Left lung (tissue), 14 donors: ENCODE measurements at places on chromosomes 4 and X.

- DNase-seq, result no peak
These were observed 204.4 kb upstream of the MAMLD1 start for GRCh38 chrX:150158554-150159332.

DNA sequence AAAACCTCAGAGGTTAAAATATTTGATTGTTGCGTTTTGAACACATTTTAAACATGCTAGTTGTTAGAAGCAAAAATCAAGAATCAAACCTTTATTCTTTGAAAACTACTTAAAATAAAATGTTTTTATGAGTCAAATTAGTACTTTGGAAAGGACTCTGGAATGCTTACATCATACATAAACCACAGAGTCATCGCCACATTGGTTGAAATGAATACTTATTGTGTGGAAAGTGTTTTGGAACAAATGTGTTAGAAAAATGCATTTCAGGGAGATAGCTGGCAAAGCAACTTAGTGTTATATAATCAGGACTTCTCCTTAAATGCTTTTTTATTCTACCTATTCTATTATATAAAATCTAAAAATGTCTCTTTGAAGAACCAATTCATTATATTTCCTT is 49.4 kb upstream of the CAMK2D start:
- no peak for DNase-seq

DNA sequence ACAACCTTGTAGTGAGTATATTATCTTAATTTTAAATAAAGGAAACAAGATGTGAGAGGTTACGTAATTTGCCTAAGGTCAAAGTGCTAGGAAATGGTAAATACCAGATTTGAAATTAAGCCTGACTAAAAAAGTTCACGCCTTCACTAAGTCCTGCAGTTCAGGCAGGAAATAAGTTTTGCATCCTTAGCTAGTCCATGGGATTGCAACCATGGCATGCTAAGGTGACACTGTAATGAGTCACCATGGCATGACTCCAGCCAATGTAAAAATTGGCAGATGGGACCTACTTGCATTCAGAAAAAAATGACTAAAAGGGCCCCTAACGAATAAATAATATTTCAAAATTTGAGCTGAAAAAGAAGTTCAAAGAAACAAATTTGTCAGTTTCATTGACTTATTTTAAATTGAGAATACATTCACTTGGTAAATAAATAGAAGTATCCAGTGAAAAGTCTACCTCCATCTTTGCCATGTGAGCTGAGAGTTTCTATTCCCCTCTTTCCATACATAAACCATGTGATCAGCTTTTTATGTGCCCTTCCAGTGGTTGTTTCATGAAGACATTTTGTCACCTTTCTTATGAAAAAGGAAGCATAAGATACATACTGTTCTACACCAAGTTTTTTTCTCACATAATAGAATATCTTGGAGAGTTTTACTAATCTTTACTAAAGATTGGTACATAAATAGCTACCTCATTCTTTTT is 72.4 kb downstream of the ANKRD50 start:
- no peak for DNase-seq

DNA sequence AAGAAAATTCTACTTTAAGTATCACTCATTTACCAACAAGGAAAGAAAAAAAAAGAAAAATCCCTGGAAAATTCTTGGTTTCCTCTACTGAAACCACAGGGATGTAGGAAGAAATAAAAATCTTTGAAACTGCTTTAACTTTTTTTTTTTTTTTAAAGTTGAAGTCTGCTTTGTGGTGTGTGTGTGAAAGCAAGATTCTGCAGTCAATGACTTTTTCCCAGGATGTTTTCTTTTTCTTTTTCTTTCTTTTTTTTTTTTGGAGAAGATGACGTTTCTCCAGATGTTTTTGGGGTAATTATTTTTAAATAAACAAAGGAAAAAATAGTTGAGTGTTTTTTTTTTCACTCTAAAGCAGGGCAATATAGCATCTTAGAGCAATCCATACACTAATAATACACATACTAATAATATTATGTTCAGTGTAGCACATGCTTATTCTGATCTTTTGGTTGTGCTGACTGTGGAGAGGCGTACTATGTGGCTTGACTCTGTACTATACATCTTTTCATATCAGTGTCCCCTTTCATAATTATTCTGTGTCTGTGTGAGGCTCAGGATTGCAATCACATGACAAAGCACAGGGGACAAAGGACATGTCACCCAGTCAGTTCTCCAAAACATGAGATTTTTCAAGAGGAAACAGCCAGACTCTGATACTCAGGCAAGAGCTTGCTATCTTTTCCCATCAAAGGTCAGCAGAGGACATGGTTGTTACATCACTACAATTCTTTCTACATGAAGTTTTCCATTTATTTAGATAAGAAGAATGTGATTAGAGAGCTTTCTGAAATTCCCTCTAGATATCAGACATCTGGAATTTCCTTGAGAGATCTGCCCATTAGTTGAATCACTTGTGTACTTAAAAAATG is 111.0 kb downstream of the PDE5A start:
- DNase-seq, result no peak

DNA sequence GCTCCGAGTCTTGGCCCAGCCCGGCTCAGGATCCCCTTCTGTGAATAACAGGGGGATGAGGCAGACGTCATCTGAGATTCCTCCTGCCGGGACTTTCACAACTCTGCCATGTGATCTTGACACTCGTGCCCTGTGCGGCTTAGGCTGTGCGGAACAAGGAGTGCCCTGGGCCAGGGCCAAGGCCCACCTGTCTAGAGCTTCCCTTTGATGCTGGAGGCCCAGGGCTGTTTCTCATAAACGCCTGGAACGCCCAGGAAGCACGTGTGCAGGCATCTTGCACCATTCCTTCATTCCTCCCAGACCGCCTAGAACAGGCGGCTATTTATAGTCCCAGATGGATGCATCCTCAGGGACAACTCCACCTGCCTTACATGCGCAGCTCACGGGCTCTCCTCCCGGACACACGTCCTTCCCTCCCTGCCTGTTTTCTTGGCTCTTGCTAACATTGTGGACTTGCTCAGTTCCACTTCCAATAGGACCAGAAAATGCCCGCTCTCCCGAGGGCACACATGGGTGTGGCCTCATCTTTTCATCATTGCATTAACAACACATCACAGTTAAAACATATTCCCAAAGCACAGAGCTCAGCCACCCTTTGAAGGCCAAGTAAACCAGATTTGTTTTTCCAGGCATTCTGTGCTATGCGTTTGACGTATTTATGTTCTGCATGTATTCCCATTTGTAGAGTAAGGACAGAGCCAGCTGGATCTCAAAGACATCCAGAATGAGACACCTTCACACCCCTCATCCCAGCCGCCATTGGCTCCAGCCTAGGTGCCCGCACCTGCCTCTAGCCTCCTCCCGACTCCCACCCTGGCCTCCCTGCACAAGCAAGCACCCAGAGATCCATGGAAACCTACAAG is 57.2 kb downstream of the ABLIM2 start:
- peak; percentile 79 for DNase-seq

DNA sequence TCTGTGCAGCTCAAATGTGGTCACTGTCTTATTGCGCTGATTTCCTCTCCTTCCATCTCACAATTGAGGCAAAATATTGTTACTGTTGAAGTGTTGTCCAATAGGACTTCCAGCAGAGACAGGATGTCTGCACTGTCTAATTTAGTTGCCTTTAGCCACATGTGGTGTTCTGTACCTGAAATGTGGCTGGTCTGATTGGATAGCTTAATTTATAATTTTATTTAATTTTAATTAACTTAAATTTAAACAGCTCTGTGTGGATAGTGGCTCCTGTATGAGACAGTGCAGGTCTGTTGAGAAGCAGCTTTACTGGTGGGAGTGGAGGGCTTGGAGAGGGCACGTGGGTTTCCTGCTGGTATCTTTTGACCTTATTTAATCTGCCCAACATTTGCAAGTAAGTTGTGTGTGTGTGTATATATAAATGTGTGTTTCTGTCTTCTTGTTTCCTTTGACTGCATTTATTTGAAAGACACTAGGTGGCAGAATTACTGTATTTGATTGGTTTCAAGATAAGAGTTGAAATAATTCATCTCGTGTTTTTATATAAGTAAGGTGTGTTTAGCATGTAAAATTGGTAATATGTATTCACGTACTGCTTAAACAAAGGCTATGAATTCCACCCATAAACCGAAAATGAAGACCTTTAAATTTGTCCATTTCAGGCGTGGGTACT is 55.3 kb upstream of the MSANTD1 start:
- DNase-seq, result no peak

GRCh38 chrX:136781180-136781797 is 557 bp upstream of the ARHGEF6 start:
- DNase-seq, result peak; percentile 23

DNA sequence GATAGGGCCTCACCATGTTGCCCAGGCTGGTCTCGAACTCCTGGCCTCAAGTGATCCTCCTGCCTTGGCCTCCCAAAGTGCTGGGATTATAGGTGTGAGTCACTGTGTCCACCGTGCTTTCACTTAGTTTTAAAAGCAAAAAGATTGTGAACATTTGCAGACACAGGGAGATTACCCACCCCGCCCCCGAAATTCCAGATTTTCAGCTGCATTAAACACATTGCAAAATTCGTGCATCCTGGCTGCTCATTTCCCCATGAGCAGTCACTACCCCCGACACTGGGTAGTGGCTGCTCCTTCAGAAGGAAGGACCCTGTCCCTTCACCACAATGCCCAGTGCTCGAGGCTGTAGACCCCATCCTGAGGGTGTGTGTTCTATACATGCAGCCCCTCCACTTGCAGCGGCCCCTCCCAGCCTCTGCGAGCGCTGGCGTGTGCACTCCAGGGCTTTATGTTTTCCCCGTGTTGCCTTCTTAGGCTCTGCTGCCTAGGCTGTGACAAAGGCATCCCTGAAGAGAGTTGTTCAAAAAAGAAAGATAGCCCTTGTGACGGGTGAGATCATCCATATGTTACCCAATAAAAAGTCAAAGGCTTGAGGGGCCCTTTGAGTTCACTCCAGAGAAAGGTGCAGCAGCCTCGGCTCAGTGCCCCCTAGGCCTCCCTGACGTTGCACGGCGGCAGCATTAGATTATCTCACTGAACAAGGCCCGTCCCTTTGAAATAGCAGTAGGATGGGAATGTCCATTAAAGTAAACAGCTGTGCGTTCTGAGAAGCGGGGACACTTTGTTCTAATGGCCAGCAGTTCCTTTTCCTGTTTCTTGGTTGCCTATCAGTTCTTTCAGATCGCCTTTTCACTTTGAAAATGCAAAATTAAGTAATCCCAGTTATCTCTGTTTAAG is 71.6 kb downstream of the SHROOM2 start:
- DNase-seq, result no peak

- no peak for DNase-seq
These were observed 162.8 kb downstream of the NHS start for GRCh38 chrX:17537723-17538243.
